ENCODE measurements at places on chromosomes 5 and 9.

GRCh38 chr9:77475641-77476473 is 172.3 kb downstream of the GNA14 start:
- DNase-seq, result peak; percentile 61

DNA sequence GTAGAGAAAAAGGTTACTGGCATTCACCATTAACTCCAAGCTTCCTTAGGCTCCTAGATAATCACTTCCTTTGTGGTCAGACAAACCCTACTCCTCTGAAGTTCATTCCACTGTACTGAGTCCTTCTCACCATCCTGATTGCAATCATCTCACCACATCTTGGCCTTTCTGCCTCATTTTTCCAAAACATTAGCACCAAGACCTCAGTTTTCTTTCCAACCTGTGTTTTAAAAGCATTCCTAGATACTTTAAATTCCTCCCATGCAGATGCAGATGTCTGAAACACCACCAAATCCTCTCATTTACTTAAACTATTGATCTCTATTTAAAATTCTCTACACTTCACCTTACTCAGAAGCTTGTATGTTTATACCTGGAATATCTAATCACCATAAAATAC is 961.3 kb upstream of the CTNND2 start:
- DNase-seq, result no peak

DNA sequence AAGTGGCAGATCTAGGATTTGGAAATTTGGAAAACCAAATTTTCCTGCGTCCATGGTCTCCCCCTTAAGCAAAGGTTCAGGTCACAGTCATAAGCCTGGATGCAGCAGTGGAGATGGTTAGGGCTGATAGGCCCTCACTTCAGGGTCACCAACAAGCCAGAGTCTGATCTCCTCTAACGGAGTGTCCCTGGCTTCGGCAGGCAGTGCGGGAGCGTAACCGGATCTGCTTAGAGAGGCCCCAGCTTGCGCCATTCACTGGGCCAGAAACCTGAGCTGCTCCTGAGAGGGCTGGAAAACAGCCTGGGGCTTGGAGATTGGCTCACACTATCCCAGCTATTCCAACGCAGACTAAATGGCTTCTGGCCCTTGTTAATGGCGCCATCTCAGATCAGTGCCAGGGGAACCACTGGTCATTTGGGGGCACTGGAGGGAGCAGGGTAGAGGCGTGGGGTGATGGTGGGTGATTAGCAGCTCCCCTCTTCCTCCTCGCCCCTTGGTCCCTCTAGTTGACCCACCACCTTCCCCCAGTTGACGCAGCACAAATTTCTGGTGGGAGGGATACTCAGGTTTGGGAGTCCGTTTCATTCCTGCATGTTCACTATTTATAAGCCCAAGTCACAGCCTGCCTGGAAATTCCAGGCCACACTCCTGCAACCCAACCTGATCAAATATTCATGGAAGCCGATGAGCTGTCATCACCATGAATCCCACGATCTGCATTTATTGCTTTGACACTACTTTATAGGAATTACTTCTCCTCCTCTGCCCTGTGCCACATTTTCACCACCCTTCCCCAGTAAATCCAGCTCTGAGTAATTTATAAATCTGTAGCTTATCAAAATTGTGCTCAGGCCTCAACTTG is 134.6 kb upstream of the CPEB4 start:
- no peak for DNase-seq

GRCh38 chr5:73254642-73255041 is 81.6 kb downstream of the TMEM174 start:
- DNase-seq, result no peak

DNA sequence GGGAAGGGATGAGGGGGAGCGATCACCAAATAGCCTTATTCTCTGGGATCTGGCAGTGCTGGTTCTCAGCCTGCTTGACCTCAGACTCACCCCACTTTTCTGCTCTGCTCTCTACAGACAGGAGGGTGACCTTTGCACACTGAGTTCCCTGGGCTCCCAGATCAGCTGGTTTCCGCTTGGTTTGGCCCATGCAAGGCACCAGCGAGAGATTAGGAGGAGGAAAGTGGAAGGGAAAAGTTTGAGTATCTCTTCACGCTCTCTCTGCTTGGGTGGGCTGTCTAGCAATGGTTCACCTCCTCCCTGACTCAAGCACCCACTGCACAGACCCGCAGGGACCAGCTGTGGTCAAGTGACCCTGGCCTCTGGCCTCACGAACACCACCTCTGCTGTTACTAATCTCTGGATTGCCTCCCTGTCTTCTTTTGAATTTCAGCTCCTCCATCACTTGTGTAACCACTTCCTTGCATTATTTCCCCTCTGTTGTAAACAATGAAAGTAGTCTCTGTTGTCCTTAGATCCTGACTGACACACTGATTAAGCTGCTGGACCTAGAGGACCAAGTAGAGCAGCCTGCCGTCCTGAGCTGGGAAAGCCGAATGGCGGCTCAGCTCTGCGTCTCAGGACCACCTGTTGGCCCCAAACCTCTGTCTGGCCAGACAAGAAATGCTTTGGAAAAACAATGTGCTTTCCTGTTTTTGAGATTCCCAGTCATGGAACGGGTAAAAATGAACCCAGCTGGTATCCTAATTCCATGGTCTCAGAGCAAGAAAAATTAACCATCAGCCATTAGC is 186.6 kb downstream of the CRB2 start:
- no peak for DNase-seq

- DNase-seq, result no peak
Measured at GRCh38 chr5:172102913-172103626, 85.0 kb downstream of the STK10 start.

DNA sequence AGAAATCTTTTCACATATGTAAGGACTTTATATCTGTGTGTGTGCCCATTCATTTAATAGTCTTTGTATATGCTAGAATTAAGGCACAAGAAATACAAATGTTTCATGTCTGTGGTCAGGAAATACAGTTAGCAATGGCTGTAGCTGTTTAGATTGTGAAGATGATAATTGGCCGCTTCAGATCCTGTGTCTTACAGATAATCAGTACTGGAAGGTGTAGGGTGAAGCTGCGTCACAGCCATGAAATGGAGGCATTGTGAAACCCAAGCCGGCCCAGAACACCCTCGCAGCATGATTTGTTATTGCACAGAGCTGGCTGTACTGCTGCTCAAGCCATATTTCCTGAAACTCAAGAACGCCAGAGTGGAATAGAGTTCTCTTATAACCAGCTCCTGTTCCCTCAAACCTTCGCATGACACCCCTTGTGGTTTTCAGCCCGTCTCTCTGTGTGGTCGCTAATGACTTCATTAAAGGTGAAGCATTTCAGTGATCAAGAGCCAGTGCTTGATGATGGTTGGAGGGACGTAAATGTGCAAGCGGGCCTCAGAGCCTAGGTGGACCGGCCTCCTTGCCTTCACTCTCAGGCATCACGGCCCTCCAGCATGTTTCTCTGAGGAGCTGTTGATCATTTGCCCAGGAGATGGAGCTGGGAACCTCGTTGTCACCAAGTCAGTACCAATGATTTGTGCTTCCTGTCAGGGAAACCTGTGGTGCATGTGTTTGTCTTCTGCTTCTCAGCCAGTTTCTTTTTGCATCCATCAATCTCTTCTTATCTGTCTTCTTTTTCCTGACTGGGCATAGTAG is 80.1 kb downstream of the F2RL2 start:
- DNase-seq, result no peak

- no peak for DNase-seq
Measured at GRCh38 chr9:14373336-14373666, 59.4 kb upstream of the NFIB start.

- no peak for DNase-seq
Measured at GRCh38 chr5:141816598-141817399, 61.4 kb downstream of the PCDH1 start.

GRCh38 chr9:135973277-135974219 is 12.4 kb upstream of the UBAC1 start:
- DNase-seq, result no peak

GRCh38 chr9:83422527-83422926 is 115.7 kb downstream of the FRMD3 start:
- DNase-seq, result no peak

- no peak for DNase-seq
Measured at GRCh38 chr5:141841378-141842180, 36.6 kb downstream of the PCDH1 start.

DNA sequence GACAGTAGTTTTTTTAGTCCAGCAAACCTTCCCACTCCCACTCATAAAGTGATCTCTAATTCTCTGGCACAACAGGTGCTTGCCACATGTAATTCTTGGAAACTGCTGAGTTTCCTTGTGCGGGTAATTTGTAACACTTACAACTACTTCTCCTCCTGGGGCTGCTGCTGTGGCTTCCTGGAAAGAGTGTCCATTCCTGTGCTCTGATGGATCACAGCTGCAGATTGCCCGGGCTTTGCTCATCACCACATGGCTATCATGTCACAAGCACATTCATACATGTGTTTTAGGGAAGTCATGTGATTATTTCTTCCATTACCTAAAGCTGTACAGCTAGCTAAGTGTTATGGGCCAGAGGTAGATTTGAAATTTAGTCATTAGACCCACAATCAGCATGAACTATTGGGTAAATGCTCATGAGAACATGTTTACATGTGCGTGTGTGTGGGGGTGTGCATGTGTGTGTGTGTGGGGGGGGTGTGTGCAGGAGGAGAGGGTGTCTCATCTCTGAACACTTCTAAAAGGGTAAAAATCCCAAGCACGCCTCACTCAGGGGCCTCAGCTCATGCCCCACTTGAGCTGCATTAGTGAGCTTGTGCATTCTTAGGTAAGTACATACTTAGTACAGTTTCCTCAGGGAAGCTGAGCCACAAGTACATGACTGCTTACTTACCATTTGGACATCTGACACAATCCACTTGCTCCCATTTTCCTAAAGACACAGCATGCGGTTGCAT is 118.1 kb upstream of the CCDC112 start:
- DNase-seq, result peak; percentile 14

- DNase-seq, result no peak
Measured at GRCh38 chr5:114148253-114148652, 213.6 kb upstream of the KCNN2 start.
